ENCODE measurements at places on chromosomes 1 and 21.

GRCh38 chr1:234891427-234891826 lies 237.2 kb downstream of the TOMM20 start:
- DNase-seq, result no peak

GRCh38 chr1:77447669-77448068 lies 165.8 kb downstream of the AK5 start:
- no peak for DNase-seq

- no peak for DNase-seq
Observed at GRCh38 chr1:35893051-35893879, 10.3 kb downstream of the AGO1 start.

GRCh38 chr1:150927624-150928023 lies 1.5 kb downstream of the SETDB1 start:
- DNase-seq, result no peak

GRCh38 chr1:151542710-151543129 lies 2.6 kb downstream of the TUFT1 start:
- no peak for DNase-seq

DNA sequence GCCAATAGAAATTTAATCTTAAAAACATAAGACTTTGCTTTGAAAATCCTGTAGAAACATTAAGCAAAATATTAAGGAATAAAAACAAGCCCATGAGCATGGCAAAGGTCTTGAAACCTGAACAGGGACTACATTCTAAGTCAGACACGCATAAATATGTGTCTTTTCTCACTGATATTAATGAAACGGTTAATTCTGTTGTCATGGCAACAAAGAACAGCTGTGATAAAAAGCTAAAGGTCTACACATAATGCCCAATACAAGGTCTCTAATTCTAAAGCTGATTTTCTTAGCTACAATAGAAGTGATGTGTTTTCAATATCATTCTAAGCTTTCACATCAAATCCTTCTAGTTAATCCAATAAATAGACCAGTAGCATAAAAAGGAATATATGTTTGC lies 331.7 kb downstream of the PTBP2 start:
- no peak for DNase-seq

DNA sequence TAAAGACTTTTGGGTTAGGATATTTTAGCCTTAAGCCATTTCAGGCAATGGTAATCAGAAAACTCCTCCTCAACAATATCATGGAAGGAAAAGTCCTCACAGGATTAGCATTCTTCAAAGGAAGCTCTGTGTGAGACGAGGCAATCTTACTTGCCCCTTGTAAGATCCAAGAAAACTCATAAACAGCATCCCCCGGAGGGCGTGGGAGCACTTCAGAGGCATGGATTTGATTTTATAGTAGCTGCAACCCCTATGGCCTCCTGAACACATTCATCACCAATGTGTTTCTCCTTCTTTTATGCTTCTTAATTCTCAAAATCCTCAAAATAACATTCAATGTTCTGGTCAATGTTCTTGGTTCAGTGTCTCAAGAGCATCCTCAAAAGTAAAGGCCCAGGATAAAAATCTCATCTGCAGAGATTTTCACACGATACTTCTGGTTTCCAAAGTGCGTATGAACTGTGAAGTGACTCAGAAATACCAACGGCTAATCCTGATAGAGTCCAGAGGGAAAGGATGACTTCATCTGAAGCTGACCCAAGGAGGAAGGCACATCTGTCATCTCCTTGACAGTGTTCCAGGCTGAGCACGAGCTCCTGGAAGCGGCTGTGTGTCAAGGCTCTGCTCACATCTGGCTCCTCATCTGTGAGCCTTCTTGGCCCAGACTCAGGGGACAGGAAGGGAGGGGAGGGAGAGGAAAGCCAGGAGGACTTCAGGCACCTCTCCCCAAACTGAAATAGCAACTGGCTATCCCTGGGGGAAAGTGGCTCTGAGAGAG lies 49.3 kb upstream of the PSEN2 start:
- no peak for DNase-seq

DNA sequence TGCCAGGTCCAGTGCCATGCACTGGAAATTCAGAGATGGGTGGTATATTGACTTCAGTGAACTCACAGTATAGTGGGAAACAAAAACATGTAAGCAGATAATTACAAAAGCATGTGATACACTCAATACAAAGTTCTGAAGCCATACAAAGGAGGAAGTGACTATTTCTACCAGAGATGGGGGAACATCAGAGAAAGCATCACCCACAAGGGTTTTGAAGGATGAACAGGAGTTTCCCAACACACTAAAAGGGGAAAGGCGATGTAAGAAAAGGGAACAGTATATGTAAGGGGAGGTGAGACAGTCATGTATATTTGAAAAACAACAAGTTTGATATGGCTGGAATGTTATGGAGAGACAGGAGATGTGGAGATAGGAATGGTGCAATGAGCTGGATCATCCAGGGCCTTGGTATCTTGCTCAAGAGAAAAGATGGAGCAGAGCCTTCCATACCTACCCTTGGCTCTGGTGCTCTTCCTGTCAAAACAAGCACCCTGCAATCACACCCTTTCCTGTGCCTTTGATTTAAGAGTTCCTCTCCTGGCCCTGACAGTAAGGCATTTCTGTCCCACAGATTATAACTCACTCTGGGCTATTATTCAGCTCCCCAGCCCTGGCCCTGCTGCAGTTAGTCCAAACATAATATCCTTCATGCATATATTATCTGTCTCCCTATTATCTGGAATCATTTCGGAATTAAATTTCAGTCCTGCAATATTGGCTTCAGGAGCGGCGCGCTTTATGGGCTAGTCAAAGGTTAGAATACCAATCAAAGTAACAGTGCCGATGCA lies 60.5 kb downstream of the DMAP1 start:
- DNase-seq, result no peak

DNA sequence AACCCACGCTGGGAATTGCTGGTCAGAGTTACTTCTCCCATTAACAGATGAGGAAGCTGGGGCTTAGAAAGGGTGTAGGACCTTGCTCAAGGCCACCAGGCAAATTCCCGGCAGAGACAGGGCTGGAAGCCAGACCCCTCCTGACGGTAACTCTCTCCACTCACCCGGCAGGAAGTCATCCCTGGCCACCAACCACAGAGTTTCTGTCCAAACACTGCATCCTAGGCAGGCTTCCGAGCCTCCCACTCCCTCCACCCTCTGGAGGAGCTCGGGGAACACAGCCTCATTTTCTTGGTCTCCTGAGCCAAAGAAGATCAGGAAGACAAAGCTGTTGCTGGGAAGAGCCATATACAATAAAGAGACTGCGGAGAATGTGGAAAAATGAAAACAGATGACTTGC lies 25.0 kb upstream of the ZNF436 start:
- no peak for DNase-seq

DNA sequence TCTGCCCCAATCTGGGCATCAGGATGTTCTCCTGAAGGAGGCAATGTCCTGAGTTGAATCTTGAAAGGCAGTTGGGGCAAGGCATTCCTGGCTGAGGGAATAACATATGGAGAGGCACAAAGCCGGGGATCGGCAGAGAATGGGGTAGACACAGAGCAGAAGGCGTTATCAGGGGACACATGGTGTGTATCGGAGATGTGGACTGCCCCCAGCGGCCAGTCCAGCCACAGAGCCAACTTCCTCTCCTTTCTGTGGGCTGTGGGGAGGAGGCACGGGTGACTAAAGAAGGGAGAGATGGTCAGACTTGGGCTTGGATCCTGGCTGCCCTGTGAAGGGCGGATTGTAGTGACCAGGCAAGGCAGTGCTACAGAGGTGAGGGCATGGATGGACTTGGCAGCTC lies 32.1 kb downstream of the FOXD2 start:
- DNase-seq, result no peak

DNA sequence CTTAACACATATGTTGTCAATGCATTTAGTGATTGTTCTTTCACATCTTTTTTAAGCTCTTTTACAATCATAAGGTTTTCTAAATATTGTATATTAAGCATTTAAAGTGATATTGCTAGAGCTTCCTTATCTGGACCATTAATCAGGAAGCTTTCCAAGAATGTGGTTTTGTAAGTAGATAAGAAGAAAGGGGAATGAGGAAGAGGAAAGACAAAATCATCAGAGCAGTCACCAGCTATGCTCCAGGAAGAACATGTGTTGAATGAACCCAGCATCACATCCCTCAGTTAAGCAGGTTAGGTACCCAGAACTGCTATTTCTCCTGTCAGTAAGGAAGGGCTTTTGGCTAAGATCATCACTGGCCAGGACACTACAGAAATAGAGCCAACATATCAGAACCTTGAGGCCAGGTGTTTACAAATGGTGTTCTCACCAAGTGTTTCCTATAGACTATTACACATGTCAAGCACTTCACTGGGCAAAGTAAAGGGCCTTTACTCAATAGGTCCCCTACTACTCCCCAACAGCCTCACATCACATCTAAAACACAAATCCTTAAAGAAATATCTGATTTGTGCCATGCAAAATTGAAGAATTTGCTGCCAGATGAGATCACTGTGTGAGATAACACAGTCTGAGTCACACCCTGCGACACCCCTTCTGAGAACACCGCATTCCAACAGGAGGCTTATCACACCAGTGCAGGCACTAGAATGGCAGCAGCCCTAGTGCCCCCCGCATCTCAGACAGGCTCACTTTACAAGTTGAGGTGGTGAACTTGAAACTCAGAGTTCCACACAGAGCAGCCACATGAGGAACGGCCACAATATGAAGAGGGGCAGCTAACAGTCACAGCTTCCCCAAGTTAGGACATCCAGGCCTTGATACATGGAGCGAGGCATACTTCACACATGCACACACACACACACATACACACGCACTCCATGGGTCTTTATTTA lies 1.8 kb upstream of the SPRR2A start:
- no peak for DNase-seq

- DNase-seq, result no peak
Observed at GRCh38 chr1:175520186-175520585, 223.2 kb downstream of the TNR start.

DNA sequence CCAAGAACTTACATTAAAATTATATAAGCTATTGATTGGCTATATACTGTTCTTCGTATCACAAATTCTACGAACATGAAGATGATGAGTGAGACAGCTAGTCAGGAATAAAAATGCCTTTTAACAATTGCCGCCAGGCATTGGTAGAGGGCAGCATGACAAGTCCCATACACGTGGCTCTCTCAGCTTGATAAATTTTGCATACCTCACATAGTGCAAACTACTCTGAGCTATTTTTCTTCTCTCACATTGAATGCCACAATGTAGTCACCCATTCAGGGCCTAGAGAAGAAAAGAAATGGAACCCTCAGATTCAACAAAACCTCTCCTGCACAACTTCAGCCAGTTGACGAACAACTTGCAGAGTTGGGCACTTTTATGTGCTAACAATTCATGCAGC lies 27.0 kb upstream of the FMO2 start:
- no peak for DNase-seq

GRCh38 chr21:36104317-36105300 lies 30.3 kb upstream of the CBR3 start:
- DNase-seq, result no peak

DNA sequence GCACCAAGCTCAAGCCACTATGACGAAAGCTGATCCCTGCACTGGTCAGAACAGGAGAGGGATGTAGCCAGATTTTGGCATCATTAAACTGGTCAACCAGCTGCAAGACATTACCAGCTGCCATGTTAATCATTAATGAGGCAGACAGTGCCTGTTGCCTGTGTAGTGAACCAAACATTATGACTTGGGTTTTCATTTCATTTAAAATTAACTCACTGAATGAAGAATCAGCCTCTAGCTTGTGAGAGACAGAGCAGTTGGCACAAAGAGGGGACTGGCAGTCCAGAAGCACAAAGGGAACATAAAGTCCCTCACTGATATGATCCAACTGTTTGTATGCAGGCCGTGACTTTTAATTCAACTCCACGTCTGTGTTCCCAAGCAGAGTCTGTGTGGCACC lies 318.9 kb downstream of the SEC16B start:
- no peak for DNase-seq

DNA sequence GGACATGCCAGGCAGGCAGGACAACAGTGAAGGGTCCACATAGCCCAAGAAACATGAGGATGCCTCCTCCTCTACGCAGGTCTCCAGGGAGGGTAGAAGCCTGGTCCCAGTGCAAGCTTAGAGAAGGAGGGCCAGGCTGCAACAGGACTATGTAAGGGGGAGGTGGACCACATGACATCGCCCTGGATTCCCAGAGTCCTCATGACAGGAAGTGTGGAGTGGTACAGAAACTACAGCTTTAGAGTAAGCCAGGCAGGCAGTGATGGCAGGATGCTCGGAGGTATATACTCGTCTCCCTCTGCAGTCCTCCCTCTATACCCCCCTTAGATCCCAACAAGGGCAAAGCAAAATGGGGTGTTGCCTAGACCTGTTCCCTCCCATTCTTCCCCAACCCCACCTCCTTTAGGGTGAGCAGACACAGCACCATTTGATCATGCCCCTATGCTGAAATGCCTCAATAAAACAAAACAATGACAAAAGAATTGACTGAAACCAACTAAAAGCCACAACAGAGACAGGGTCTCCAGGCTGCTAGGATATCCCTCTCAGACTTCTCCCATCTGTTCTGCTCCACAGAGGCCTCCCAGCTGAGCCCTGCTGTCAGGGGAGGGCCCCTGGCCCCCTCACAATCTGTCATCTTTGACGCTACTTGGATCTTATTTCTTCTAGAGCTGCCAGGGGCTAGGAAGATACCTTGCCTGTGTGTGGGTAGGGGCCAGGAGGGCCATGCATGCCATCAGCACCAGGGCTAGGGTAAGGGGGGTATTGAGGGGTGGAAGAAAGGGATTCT lies 13.1 kb downstream of the FAM78B start:
- no peak for DNase-seq

GRCh38 chr1:32741413-32742198 lies 39.0 kb upstream of the SYNC start:
- no peak for DNase-seq

- DNase-seq, result no peak
Observed at GRCh38 chr1:39819091-39819812, 30.6 kb upstream of the BMP8B start.

DNA sequence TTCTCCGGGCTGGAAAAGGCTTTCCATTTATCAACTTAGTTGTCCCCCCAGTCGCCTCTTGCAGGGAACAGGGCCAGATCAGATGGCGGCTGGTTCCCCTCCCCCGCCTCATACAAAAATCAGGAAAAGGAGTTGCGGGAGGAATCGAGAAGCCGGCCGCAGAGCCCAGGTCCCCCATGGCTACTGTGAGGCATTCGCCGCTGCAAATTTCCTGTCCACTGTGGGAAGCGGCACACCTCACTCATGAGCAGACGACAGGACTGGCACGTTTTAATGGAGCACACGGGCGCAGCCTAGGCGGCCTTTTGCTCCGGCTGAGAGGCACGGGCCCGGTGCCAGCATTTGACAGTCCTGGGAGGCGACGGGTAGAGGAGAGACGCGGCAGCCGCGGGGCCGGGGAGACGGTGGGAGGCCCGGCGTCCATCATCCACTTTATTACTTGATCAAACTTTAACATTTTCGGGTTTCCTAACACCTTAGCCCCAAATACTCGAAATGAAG lies 1.1 kb downstream of the GNG4 start:
- no peak for DNase-seq
